ENCODE measurements at places on chromosomes 16 and 17.
A peak's percentile ranks its signal among the peaks of the same experiment; 100 is the strongest.

DNA sequence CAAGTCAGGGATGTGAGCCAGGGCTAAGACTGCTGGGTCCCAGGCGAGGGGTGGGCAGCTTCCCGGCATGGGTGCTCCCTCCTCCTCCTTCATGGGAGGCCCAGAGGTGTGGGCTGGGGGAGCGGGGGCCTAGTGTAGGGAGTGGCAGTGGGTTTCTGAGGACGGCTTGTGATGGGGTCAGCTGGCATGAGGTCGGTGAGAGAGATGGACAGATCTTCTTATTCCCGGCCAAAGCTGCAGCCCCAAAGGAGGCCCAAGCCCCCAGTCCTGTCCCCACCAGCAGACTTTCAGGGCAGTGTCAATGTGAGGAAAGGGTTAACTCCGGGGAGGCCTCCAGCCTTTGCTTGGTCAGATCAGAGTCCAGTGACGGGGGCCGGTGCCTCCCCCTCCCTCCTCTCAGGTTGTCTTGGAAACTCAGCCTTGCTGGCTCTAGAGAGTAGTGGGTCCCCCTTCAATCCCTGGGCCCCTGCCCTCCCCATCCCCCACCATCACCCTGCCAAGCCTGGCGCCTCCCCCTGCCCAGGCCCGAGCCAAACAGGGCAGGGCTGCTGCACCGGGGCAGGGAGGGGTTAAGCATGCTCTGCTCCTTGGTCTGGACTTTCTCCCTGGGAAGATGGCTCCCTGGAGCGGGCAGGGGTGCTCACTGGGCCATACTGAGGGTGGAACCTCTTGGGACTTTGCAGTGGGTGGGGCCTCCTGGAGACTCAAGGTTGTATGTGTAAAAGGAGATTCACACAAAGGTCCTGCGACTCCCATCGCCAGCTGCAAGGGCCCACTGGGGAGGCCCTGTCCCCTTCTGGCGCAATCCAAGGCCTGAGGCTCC is 12.4 kb downstream of the NAT9 start:
- no peak for DNase-seq

DNA sequence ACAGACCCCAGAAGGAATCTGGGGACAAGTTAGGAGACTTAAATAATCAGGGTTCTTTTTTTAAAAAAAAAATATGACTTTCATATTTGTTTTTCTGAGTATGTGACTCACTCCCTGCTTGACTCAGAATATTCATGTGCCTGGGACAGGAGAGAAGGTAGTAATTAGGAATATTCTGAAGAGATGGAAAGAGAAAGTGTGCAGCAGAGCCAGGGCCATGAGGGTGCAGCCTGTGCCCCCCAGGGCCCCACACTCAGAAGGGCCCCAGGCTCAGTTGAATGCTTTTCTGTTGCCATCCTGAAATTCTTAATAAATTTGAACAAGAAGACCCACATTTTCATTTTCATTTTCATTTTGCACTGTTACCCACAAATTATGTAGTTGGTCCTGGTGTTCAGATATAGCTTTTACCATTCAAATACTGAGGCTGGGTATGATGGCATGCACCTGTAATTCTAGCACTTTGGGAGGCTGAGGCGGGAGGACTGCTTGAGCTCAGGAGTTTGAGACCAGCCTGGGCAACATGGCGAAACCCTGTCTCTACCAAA is 11.5 kb upstream of the LONP2 start:
- no peak for DNase-seq

GRCh38 chr17:49342575-49342936 is 19.5 kb downstream of the ZNF652 start:
- DNase-seq, result no peak

GRCh38 chr17:43789482-43789881 is 9.2 kb downstream of the CFAP97D1 start:
- DNase-seq, result no peak

DNA sequence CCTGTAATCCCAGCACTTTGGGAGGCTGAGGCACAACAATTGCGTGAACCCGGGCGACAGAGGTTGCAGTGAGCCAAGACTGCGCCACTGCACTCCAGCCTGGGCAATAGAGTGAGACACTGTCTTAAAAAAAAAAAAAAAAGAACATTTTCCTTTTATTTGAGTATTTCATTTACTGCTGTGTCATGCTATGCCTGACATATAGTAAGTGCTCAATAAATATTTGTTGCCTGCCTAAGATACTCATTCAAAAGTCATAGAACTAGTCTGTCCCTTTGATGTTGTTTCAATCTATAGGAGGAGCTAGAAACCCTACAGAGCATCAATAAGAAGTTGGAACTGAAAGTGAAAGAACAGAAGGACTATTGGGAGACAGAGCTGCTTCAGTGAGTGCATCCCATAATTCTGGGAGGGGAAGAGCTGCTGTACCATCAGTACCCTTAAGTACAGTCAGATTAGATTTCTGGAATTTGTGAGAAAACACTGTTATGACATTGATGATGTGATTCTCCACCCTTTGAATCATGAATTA is 20.0 kb downstream of the CALCOCO2 start:
- no peak for DNase-seq

DNA sequence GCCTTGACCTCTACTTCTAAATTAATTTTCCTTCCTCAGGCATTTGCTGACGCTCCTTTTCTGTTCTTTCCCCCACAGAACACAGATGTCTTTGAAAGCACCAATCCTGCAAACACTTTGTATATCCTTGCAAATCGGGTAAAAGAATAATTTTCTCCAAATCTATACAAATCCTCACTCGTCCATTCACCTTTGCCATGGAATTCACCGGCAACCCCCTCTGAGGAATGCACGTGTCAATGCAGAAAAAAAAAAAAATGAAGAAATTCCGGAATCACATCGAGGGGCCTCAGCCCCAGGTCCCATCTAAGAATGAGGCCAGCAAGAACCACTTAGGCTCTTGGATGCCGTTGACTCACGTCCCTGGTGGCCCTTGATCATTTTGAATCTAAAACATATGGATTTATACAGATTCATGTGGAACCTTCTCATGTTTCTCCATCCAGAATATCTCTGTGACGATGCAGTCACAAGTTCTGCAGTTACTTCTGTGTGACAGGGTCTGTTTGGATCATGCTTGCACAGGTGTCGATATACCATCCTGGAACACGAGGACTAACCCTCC is 136.9 kb downstream of the RBFOX3 start:
- peak; percentile 12 for DNase-seq

GRCh38 chr17:68539548-68540467 is 27.6 kb downstream of the PRKAR1A start:
- DNase-seq, result peak; percentile 18

DNA sequence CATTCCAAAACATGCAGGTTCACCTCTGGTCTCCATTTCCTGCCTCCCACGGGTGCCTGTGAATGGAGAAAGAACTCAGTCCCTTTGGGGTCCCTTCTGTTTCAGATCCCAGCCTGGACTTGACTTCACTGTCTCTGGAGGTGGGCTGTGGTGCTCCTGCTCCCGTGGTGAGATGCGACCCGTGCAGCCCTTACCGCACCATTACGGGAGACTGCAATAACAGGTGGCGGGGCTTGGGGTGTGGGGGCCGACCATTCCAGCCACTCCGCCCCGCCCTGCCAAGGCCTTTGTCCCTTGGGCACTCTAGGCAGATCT is 10.5 kb downstream of the LPO start:
- no peak for DNase-seq

DNA sequence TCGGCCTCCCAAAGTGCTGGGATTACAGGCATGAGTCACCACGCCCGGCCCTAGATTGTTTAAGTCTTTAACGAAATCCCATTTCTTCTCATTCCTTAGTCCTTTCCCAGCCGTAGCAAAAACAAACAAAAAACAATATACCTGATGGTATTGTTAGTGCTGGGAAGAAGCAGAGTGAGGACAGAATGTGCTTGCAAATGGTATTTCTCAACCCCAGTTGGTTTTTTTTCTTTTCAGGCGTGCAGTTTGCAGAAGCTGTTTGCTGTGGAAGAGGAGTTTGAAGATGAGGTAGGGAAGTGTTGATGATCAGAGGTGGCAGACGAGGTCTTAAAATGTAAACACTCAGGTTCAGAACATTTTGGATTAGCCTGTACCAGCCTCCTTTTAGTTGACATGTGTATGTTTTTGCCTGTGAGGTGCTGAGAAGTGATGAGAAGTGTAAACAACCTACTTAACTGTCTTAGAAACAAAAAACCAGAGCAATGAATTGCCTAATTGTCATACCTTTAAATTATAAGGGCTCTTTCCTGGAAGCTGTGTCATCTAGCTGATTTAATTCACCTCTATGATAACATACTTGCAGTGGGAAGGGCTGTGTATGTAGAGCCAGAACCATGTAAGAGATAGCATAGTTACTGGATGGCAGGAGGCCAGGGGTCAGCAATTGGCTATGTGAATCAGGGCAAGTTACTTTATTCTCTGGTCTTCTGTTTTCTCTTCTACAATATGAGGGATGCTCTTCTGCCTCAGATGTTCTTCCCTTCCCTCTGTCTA is 3.4 kb downstream of the HROB start:
- DNase-seq, result no peak

DNA sequence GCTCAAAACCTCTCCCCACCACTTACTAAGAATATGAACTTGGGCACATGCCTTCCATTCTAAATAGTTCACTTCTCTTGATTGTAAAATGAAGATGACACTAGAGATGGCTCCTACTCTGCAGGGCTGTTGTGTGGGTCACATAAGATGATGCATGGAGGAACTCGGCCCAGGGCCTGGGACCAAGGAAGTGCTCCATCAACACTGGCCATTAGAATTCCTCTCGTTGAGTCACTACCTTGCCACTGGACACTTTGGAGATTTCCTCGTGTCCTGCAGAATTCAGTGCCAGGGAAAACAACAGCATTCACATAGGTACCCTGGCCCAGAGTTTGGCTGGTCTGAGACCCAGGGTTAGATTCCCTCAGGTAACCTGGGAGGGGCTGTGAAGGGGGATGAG is 18.6 kb downstream of the HNF1B start:
- DNase-seq, result no peak

Measured in fibroblast of skin of scalp (primary cell).